ENCODE measurements at places on chromosomes 7 and 10.

- DNase-seq: no peak
These were observed 194.4 kb downstream of the PLXNA4 start for GRCh38 chr7:132381742-132382472.

- no peak for DNase-seq
These were observed 365.9 kb downstream of the PHTF2 start for GRCh38 chr7:78164459-78164858.

DNA sequence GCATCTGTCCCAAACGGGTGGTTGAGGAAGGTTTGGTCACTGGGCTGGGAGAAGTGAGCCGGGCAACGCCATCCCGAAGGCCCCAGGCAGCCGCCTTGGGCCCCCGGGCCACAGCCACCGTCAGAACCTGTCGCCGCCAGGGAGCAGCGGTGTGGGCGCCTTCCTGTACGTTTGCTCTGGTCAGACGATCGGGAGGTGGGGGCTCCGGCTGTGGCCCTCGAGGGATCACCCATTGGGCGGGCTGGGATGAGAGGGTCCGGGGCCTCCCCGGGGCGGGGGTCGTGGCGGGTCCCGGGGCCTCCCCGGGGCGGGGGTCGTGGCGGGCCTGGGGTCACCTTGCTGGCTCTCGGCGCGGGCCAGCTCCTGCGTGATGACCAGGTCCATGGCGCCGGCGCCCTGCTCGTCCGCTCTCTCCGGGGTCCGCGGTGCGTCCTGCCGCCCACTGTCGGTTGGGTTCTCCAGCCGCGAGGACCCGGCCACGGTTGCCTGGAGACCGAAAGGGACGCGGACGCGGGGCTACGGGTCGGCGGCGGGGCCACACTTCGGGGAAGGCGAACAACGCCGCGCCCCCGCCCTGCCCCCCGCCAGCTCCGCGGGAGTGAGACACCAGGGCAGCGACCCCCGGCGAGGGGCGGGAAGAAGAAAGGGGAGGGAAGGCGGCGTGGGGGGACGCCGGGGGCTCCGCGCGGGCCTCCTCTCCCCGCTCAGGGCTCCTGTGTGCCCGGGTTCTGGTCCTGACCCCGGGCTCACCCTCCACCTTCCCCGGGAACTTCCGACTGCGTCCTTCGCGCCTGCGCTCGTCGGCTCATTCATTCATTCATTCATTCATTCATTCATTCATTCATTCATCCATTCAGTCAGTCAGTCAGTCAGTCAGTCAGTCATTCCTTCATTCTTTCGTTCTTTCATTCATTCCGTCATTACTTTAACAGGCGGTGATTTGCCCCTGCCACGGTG lies at the start of gene CFAP46:
Gene CFAP46, minus strand, starts transcription at position 470 of the 957 bp plus-strand sequence. Its CDS starts 86 bp downstream, at position 384.
- peak; percentile 11 for DNase-seq

DNA sequence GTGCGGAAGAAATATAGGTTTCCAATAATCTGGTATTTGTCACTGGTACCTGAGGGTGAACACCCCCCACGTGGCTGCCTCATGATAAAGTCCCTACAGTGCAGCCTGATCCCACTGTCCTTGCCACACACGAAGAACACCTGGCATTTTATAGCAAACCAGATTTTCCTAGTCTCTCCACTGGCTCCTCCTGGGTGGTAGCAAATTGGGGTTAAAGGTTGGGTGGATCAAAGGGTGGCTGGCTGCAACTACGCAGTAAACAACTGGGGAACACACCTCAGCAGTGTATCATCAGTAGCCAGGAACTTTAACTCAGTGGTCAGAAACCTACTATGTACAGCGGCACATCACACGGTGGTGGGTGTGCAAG lies 10.3 kb downstream of the SEPHS1 start:
- DNase-seq: no peak

- no peak for DNase-seq
These were observed 366.5 kb upstream of the KLF6 start for GRCh38 chr10:4151466-4151865.

DNA sequence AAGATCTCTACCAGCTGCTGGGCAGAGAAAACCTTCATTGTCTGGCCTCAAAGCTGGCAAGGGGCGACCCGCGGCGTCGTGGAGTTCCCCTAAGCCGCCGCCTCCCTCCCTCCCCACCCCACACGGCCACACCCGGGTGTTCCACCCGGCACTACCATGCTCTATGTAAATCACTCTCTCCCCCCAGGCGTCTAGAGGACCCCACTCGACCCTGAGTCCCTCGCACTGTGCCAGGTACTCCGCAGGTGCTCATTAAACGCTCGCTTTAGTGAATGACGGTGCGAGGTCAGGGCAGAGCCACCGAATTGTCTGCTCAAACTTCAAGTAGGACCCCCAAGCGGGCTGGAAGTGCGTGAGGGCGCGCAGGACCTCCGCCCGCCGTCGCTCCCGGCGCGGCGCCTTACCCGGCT lies 628 bp downstream of the PARP12 start:
- DNase-seq: peak; percentile 57

GRCh38 chr7:14021069-14021468 lies 31.6 kb upstream of the ETV1 start:
- no peak for DNase-seq

- DNase-seq: no peak
These were observed 27.1 kb downstream of the CYP3A5 start for GRCh38 chr7:99652671-99653070.

DNA sequence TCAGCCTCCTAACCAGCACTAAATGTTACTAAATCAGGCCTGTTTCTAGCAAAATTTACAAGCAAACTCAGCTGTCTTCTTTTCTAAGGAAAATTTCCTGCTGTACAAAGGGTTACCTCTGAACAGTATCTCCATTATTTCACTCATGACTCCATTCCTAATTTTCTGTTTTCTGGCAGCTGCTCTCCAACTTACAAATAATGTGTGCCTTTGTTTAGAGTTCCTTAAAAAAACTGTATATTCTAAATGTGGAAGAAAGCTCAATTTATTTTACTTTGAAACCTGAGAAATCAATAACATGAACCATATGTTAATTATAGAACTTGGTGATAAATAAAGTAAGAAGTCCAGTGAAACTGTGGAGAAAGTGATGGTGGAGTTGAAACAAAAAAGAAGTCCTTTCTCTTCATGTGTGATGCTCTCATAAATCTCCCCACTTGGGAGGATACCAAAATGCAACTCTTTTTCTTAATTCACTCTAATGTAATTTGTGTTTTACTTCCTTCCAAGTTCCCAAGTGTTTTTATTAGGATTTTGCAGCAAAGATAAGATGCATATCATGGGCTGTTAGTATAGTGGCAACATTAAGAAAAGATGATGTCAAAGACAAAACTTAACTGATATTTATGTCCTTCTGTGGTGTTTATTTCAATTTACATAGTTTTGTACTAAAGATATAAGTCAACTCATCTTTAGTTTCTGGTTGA lies 74.8 kb downstream of the CDK6 start:
- no peak for DNase-seq

- DNase-seq: no peak
These were observed 84.7 kb upstream of the C1QL3 start for GRCh38 chr10:16606421-16606820.

GRCh38 chr7:128025819-128026218 lies 5.4 kb downstream of the LRRC4 start:
- DNase-seq: no peak

DNA sequence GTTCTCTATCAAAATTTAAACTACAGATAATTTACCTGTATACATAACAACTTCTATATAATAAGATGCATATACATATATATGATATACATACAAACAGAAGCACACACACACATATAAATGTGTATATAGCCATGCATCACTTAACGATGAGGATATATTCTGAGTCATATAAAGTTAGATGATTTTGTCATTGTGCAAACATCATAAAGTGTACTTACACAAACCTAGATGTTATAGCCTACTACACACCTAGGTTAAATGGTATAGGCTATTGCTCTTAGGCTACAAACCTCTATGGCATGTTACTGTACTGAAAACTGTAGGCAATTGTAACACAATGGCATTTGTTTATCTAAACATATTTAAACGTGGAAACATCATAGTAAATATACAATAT lies 937.6 kb upstream of the KCND2 start:
- no peak for DNase-seq

DNA sequence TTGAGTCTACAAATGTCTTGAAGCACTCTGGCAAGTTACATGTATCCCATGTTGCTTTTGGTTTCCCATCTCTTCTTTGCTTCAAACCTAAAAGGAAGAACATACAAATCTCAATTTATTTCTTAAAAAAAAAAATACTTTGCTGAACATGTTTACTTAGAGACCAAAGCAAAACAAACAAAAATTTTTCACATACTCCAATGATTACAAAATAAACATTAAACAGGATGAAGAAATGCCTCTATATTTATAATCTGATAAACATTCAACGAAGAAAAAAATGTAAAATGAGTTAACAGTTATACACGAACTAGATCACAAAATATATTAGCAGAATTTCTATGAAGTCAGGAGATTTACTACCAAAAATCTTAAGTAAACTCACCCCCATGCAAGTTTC lies 31.3 kb downstream of the FAM204A start:
- no peak for DNase-seq

DNA sequence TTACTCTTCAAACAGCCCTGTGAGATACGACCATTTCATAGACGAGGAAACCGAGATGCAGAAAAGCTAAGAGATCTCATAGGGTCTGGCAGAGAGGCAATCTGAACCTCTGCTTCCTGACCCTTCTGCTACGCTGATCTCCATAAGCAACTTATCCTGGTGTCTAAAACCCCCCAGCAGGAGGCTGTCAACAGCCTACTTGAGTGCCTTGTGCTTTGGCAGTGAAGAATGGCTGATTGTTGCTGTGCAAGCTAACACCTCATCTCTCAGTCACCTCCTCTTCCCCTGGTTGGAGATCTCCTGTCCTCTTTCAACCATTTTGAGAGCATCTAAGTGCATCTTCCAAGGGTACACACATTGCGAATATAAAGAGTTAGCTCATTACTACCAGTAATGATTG lies 86.2 kb downstream of the AOAH start:
- DNase-seq: no peak

DNA sequence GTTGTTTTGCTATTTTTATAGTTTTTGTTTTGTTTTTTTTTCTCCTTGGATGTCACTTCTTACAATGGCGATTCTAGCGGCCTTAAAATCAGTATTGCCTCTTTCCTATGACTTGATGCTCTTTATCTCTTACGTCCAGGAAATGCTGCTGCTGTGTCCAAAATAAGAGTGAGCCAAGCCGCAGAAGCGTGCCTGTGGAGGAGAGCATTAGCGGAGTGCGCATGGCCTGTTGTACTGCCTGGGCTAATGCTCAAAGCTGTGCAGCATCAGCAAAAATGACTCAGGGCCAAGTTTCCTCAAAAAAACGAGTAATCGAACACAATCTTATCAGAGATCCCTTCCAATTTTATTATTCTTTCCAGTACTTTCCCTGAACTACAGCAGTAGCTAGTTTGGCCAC lies 18.5 kb upstream of the GAD2 start:
- no peak for DNase-seq

GRCh38 chr10:112689327-112690072 lies 242.5 kb downstream of the VTI1A start:
- no peak for DNase-seq

DNA sequence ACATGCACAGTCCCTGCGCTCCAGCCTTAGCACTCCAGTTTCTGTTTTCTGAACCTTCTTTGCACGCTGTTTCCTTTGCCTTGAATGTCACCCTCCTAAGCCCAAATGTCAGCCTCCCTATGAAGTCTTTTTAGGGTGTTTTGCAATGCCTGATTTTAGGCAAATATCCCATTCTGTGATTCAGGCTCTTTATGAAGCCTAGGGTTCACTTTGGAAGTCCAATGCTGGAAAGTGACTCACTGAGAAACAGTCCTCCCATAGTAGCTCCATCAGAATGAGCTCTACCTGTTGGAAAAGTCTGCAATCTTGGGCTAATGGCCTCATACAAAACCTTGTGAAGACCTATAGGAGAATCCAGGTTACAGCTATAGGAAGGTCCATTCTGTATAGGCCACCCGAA lies 5.3 kb downstream of the LAMB4 start:
- DNase-seq: no peak

- DNase-seq: no peak
These were observed 327.7 kb downstream of the GPR158 start for GRCh38 chr10:25502453-25502852.

DNA sequence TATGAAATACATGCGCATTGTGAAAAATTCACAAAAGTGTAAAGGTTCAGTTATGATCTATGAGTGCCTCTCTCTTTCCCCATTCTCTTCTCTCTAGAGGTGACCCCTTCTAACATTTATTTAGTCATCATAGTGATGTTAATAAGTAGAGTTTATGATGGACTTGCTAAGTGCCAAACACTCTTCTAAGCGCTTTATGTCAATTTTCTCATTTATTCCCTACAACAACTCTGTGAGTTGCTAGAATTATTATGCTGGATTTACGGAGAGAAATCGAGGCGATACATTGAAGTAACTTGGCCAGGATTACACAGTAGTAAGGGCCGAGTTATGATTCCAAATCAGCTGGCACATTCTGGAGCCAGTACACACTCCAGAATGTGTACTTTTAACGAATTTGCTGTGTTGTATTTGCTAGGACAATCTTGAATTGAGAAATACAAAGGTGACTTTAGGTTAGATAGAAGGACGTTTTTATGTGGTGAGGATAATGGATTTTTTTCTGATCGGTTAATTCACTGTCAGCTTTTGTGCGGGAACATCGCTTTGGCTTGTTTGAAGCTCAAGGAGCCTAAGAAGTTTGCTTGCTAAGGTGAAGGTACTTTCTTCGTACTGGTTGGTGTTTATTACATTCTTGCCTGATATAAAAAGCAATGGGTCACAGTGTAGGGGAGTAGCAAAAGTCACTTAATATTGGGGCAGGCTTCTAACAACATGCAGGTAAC lies 1.4 kb downstream of the ATRNL1 start:
- DNase-seq: no peak

DNA sequence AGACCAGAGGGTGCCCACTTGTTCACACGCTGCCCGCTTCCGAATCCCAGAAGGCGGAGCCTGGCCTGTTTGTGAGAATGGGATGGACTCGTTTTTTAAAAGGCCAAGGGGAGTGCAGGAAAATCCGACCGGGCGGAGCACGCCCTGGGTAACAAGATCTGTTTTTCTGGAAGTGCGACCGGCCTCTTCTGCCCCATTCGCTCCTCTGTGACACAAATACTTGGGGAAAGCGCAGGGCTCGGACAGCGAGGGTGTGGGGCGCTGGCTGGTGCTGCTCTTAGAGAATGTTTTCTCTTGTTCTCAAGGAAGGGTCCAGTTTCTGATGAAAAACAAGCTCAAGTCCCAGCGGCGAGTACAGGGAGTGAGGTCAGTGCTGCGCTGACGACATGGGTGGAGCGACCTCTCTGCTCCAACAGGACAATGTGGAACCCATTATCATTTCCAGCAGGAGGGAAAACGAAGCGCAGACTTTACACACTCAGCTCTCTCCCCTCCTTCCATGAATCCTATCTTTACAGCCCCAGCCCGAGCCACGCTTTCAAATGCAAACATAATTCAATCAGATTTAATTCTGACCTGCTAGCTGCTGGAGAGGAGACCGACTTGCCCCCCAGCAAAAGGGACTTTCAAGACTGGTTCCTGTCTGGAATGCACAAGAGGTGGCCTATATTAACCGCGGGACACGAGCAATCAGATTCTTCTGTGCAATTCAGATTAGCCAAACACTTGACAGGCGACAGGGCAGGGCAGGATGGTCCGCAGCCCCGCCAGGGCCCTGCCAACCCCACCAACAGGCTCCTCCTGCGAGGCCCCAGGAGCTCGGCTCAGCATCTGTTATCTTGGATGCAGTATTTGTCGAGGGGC lies 1.1 kb downstream of the RADIL start:
- DNase-seq: no peak

- DNase-seq: peak; percentile 7
These were observed 258.4 kb downstream of the SEMA3A start for GRCh38 chr7:83936056-83936708.

GRCh38 chr10:86769991-86770390 lies 13.6 kb downstream of the BMPR1A start:
- no peak for DNase-seq

GRCh38 chr7:19051767-19052375 lies 65.6 kb downstream of the TWIST1 start:
- DNase-seq: peak; percentile 28
